ENCODE measurements at places on chromosomes 3 and 15.

GRCh38 chr3:165390166-165390565 lies 194.0 kb upstream of the SLITRK3 start:
- DNase-seq = no peak

DNA sequence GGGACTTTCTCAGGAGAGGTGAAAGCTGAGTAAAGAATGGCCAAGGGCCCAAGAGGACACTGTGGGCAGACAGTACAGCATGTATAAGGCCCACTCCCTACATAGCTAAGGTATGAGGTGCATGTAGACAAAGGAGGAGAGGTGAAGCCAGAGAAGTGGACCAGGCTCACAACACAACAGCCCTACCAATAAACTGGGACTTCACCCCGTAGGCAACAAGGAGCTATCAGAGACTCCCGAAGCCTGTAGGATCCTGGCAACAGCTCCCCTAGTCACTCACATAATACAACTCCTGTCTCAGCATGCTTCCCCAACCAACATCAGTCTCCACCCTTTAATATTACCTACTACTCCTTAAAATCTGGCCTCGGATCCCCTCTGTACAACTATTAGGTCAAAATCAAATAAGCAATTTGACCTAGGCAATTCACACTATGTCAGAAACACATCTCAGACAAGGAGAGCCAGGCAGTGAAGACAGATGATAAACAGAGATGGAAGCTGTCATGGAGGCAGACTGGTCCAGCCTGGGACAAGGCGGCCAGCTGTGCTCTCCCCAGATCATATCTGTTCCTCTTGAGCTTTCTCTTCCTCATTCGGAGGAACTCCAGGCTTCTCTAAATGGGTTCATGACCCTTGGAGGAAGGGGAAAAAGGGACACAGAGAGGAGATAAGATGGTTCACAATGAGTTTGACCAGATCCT lies 1.4 kb downstream of the XXYLT1 start:
- DNase-seq = no peak

GRCh38 chr3:99541181-99541580 lies 97.2 kb upstream of the COL8A1 start:
- no peak for DNase-seq

DNA sequence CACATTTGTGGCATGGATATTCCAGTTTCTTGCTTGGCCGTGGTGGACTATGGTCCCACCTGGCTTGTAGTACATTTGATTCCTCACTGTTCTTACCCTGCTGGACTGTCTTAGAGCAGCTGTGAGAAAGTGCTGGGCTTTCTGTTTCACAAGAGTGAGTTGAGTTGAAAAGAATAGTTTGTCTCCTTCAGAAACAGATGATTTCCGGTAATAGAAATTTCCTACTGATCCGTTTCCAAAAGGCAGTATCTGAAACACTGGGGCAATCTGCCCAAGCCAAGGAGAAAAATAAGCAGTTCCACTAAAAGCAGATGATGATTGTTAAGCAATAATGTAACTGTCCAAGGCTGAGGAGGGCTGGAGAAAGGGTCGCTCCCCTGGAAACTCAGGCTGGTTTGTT lies 96.0 kb downstream of the SUCLG2 start:
- DNase-seq = no peak

DNA sequence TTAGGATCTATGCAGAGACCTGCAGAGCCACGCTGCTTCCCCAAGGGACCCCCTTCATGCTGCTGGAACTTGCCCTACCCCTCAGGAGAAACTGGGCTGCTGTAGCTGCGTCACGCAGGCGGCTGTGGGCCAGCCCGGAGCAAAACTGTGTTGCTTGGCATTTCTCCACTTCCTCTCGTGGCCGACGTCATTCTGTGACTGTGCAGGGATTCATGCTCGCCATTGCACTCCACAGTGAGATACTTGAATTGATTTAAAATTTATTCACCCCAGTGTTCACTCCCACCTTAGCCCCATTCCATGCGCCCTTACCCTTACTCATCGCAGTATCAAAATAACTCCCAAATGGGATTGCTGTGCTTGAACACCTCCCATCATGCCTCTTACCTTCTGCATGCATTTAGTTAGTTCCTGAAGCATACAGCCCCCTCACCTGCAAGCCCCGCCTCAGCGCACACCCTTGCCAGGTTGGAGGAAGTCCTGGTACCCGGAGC lies 45.7 kb downstream of the TMEM44 start:
- DNase-seq = no peak

GRCh38 chr3:66816090-66816761 lies 181.9 kb upstream of the KBTBD8 start:
- peak; percentile 14 for DNase-seq

DNA sequence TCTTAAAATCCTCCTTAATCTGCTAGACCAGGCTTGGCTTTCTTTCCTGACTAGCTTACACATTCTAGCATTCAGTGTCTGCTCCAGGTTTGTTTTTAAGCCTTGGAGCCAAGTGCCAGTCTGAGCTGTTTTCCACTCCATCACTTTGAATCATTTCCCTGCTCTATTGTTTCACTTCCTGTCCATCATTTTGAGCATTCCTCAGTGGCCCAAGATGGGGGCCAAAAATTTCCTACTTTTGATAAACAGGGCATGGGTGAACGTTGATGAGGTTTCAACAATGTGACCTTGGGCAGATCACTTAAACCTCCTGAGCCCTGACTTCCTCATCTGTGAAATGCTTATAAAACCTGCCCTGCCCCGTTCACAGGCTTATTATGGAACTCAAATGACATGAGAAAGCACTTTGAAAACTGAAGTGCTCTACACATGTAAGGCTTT lies 4.4 kb downstream of the CYP19A1 start:
- DNase-seq = no peak

GRCh38 chr3:125175295-125176078 lies 37.1 kb downstream of the SLC12A8 start:
- DNase-seq = no peak

DNA sequence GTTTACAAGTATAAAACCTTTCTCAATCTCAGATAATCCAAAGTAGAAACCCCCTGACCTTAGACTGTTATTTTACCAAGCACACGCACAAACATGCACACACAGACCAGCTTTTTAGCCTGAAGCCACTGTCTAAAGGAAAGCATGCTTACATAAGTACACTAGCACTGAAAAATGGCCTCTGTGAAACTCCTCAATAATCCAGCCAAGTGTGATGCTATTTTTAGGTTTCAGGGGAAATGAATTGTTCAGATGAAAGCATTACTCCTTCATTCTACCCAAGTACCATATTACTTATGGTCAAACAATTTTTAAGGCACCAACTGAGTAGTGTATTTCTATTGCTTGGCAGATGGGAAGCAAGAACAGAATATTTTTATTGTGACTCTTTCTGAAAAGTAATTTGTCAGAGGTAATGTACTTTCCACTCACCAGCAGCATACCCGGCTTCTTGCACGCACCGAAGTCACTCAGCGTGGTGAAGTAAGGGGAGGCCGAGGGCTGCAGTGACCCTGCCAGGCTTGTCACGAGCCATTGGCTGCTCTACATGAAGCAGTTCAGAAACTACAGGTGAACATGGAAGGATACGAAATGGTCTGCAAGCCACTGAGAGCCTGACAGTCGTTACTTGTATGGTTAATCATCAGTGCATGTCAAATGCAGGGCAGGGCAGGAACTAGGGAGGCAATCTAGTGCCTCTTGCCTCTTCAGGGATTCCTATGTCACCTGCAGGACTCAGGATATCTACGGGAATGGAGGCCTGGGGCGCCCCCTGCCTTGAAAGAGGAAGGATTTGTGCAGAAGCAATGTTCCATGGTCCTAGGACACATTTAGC lies 106.7 kb downstream of the GABRB3 start:
- DNase-seq = peak; percentile 34

DNA sequence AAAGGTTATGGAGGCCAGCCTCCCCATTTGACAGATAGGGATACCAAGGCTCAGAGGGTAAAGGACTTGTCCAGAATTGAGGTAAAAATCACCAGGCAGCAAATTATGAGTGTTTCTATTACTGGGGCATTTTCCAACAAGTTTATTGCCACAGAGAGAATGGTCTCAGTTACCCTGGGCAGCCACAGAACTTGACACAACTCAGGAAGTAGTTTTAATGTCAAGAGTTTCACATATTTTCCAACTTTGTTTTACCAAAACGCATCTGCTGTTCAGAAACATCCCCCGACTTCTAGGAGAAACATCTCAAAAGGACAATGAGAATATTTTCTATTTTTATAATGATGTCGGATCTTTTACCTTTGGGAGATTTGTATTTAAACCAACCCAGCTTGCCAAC lies 107.5 kb upstream of the MRPS22 start:
- no peak for DNase-seq

DNA sequence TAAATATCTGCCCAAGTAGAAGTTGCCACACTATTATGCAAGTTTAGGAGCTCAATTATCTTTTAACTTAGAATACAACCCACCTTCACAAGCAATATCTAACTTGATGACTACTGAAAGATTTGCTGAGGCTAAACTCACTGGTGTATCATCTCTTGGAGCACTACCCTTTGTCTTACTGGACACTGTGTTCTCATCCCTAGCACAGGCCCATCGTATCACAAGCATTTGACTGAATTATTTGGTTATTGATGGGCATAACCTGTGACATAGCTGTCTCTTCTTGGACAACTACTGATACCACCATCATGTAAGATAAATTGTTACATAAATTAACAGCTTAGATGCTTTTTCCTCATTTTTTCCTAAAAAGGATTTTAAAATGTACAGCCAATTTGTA lies 216.2 kb upstream of the THBS1 start:
- no peak for DNase-seq

GRCh38 chr3:41033956-41034519 lies 165.3 kb upstream of the CTNNB1 start:
- DNase-seq = no peak

- no peak for DNase-seq
Observed at GRCh38 chr3:4413467-4413866, 53.6 kb downstream of the SUMF1 start.

DNA sequence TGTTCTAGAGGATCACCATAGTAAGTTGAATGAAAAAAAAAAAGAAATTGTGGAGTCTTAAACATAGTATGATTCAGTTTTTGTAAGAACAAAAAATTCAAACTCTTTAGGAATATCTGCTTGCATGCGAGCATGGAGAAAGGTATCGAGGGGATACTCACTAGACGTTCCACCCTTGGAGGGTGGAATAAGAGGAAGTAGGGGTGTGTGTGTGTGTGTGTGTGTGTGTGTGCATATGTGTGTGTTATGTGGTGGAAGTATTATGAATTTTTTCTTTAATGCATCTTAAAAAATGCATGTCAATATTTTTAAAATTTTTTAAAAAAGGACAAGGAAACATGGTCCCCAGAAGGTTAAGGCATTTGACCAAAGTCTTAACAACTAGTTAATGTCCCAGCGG lies 26.5 kb upstream of the SIAH2 start:
- no peak for DNase-seq

DNA sequence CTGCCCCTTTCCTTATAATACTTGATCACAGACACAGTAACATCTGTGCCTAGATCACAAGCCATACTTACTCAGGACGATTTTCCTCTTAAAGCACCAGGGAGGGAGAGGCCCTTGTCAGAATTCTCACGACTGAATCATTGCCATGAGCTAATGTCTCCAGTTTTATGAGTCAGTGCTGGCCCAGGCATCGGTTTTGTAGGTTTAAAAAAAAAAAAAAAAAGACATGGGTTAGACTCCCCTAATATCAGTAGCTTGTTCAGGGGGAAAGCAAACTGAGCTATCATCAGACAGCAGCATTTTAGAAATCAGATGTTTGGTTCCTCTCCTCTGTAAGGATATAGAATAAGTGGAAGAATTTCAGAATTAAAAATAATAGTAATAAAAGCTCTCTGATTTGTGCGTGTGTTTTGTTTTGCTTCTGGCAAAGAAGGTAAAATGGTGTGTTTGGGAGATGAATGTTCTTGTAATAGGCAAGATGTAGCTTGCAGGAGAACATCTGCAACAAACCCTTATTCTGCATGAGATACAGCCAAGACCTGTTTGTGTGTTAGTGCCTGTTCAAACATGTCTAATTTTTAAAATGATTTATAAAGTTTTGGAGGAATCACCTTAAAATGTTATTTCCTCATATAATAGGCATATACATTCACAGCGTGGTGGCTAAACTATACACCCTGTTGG lies 193.6 kb downstream of the TP63 start:
- DNase-seq = no peak

DNA sequence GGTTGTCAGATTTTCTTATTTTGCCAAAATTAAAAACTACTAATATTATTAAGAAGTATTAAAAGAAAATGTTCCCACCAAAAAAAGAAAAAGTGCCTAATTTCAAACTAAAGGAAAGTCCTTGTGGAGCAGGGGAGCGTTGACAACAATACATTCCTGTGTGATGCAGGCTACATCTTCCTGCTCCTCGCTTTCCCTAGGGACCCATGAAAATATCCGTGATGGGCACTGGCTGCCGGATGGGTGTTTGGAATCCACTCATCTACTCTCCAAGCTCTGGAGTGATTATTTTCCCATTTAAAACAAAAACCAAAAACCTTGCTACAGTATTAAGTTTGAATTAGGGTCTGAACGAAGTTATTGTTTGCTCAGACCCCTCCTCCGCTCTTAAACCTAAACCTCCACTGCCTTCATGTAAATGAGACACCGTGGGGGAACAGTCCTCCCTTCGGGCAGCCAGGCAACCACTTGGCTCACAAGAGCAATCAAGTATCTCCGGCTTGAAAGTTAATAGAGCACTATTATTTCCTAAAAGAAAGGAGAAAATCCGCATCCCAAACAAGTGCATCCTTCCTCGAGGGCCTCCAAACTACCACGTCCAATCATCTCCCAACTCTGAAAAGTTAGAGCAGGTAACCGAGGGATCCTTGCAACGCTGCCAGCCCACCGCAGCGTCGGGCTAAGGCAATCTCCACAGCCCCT lies 1.5 kb downstream of the ITGB5 start:
- DNase-seq = peak; percentile 38

DNA sequence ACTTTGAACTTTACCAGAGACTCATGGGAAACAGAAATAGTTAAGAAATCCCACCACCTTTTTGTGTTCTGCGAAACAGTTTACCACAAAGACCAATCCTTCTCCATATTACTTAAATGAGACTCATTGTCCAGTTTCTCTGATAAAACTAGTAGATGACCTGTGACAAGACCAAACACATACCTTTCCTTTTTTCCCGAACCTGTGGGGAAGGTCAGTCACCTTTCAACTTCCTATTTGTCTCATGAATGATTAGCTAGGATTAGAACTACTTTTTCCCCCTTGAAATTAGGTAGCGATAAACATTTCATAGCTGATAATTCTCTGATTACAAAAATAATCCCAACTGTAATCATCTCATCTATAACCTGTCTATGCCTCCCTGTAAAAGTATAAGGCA lies 2.3 kb upstream of the TBC1D5 start:
- DNase-seq = no peak
